ENCODE measurements at places on chromosomes 12 and 14. TPM values are rescaled to one million over a fixed set of nuclear protein-coding genes. Genes with fewer than 3 reads are reported as not detected.

Gene ALX1
- 31.2 TPM for polyA plus RNA-seq

Gene NPAS3
- polyA plus RNA-seq = 8.9 TPM

Gene ARL1
- 141 TPM for polyA plus RNA-seq

Gene DNAI7
- polyA plus RNA-seq = 4.4 TPM

Gene ANKRD52
- polyA plus RNA-seq = 38.7 TPM

Gene A2M
- 172 TPM for polyA plus RNA-seq

Gene BMP4
- 50.6 TPM for polyA plus RNA-seq

DNA sequence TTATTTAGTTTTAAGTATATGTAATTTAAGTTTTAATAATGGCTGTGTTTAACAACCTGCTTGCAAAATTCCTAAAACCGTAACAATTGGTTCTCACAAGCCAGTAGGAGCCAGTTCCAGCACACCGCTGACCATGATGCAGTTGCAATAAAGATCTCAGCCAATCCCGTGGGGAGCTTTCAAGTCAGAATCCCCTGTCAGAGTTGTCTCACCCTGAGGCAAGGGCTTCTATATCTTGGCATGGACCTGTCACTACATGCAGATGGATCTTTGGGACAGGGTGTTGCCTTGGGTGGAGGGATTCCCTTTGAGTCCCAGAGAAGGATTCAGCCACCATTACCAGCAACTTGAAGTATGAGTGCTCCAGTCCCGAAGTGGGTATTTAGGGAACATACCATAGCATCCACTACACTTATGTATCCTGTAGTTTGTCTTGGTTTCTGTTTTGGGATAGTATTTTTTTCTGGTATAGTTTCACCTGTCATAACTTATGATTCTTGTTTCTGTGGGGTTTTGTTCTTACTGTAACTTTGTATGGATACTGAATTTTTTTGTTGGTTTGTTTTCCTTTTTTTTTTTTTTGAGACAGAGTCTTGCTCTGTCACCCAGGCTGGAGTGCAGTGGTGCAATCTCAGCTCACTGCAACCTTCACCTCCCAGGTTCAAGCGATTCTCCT lies 30.1 kb upstream of the LIMA1 start:
- DNase-seq = no peak

- no peak for DNase-seq
These were observed 47.3 kb downstream of the KDM2B start for GRCh38 chr12:121533394-121534090.

GRCh38 chr14:64474041-64474440 lies 8.7 kb downstream of the AKAP5 start:
- no peak for DNase-seq
